ENCODE measurements at places on chromosomes 1 and 21.
A peak's percentile ranks its signal among the peaks of the same experiment; 100 is the strongest.

DNA sequence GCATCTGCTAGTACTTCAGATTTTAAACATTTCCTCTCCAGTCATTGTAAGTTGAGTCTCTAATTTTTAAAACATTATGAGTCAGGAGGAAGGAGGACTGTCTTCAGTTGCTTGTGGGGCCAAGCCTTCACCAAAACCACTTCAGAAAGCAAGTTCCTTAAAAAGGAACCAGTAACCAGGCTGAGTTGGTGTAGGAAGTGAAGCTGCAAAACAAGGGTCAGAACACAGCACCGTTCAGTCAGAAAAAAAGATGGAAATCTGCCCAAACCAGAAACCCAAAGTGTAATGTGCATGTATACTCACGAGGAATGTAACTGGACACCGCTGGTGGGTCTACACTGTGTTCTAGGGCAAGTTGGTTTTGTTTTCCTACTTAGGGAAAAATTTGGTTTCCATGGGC, 402.1 kb downstream of the SETD4 start:
- DNase-seq: no peak

DNA sequence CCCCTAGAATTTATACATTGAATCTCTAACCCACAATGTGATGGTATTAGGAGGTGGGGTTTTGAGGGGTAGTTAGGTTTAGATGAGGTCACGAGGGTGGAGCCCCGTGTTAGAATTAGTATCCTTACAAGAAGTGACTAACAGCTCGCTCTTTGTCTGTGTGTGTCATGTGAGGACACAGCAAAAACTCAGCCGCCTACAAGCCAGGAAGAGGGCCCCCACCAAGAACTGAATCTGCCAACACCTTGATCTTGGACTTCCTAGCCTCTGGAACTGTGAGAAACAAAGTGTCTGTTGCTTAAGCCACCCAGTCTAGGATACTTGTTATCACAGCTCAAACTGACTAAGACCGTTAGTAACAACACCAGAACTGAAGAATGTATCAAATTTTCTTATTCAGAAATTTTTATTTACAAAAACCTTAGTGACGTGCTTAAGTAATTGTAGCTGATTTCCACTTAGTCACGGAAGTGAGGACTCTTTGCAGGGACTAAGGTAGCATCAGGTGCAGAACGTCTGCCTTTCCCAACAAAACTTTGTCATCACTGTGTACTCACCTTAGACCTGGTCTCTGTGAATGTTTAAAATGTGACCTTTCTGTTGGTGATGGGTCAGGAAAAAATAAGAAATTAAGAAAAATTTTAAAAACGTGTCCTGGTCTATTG, 24.5 kb upstream of the LRRC8C start:
- DNase-seq: no peak

GRCh38 chr1:16451841-16452528, 11.5 kb downstream of the NECAP2 start:
- DNase-seq: no peak

DNA sequence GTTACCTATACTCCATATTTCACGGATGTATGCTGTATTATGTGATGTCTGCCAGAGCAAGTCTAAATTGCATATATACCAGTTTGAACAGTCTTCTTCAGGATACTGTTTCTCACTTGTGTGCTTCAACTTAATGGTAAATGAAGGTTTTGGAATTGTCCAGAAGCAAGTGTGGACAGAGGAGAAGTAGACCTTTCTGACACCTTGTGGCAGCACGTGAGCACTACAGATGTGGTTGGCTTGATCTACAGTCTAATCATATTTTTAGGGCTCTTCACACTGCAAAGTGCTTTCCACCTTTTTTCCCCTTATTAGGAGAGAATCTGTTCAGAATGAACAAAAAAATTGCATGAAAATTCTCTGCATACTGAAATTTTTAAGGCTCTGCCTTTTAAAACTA, 10.9 kb downstream of the MORC3 start:
- peak; percentile 61 for DNase-seq

DNA sequence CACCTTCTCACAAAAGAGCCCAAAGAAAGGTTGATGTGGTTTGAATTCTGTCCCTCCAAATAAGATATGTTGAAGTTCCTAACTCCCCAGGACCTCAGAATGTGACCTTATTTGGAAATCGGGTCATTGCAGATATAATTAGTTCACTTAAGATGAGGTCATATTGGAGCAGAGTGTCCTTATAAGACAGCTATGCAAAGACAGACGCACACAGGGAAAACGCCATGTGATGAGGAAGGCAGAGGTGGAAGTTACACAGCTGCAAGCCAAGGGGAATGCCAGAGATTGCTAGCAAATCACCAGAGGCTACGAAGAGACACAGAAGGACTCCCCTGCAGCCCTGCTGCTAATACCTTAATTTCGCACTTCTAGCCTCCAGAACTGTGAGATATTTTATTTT, 5.2 kb upstream of the ABCB10 start:
- DNase-seq: no peak

DNA sequence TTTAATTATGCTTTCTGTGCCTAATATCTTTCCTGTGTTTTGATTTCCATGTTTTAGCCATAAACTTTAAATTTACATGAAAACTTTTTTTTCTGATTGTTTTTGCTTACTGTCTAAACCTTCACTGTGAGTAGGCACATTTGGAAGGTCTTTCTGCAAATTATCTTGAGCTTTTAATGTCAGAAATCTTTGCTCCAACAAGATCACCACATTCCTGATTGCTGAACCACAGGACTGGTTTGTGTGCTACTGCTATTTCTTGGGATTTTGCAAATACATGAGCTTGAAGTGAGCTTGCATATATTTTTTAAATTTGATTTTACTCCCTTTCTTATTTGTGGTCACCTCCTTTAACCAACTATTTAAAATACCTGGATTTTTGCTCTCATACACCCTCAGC, 61.3 kb downstream of the PTBP2 start:
- DNase-seq: no peak

GRCh38 chr1:231016234-231016633, 23.8 kb downstream of the FAM89A start:
- no peak for DNase-seq

GRCh38 chr1:52967666-52968065, 40.6 kb downstream of the SCP2 start:
- DNase-seq: no peak

DNA sequence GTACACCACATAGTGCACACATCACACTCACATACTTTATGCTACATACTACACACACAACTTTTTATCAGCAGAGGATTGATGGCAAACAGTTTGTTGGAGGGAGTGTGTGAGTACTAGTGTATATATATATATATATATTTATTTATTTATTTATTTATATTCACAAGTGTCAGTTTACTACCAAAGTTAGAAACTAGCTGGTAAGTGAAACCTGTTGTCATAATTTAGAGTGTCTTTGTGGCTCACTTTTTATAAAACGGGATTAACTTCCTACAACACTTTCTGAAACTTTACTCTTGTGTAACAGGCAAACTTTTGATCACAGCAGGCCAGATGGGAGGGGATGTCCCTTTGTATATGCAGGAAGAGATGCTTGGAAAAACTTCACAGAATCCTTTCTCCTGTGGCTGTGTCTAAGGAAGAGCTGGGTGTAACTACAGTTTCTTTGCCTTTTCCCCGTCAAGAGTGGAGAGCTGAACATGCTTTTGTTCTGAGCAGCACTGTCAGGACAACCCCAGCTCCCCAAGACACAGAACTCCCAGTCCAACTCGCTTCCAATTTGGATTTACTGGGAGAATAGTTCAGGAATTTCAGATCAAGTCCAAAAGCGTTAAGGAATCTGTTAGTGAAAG, 1.9 kb upstream of the SAMD13 start:
- no peak for DNase-seq

DNA sequence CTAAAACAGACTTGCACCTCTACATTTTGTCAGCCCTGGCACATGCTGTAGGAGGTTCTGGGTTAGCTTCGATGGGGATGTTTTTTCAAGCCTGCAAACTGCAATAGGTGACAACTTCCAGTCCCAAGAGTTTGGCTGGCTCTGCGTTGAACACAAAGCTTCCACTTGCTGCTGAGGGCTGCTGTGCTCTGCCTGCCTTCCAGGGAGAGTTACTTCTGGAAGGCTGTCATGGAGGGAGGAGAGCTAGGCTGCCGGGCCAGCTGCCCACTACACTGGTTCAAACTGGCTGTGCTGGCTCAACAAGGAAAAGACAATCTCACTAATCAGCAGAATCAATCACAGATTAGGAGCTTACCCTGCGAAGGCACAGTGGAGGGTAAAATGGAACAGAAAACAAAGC, 46.7 kb upstream of the PPP2R5A start:
- DNase-seq: no peak

GRCh38 chr1:190478149-190479049, 735 bp upstream of the BRINP3 start:
- no peak for DNase-seq

GRCh38 chr1:37360011-37360410, 114.4 kb upstream of the ZC3H12A start:
- no peak for DNase-seq

GRCh38 chr1:28744184-28744583, 7.4 kb downstream of the YTHDF2 start:
- DNase-seq: no peak

DNA sequence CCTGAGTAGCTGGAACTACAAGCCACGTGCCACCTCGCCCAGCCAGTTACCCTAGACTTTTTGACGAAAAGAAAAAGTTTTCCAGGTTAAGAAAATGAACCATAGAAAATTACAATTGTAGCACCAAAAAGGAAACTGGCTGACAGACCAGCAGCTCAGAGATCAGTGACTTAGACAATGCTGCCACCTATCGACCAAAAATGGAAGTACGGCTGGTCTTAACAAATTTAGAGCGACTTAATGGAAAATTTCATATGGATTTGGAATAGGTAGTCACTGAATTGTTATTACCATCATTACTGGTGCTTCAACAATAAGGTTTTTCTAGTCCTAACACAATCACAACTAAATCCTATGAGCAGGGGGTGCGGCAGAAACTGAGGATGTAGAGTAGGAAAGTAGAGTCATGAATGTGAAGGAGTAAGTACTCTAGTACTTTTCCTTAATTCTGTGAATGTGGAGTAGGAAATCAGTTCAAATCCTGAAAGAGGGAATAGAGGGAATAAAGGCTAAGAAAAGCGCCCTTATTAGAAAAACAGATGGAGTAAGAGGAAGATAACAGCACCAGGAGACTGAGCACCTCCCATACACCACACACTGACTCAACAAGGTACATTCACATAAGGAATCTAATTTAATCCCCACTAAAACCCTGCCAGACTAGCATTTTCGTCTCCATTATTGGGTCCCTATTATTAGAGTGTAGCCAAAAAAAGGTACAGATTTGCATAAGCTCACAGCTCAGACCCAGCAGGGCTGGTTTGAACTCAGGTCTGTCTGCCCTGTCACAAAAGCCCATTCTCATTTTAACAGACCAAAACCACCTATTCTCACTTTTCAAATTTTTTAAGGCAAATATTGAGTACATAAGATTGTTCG, 37.9 kb upstream of the MGST3 start:
- DNase-seq: peak; percentile 60

DNA sequence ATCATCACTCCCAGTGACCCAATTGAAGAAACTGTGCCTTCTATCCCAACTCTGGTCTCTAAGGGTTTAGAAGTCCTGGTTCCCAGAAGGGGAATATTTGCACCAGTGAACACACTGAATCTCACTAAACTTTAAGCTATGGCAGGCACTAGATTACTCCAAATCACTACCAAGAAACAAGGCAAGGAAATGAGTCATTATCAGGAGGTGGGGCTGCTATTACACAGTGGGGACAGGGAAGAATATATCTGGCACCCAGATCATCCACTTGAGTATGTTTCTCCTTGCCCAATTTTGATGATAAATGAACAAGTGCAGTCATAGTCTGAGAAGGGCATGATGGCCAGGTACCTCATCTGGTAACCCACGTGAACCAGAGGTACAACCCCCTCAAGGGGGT, 7.0 kb downstream of the MRPL9 start:
- DNase-seq: no peak

DNA sequence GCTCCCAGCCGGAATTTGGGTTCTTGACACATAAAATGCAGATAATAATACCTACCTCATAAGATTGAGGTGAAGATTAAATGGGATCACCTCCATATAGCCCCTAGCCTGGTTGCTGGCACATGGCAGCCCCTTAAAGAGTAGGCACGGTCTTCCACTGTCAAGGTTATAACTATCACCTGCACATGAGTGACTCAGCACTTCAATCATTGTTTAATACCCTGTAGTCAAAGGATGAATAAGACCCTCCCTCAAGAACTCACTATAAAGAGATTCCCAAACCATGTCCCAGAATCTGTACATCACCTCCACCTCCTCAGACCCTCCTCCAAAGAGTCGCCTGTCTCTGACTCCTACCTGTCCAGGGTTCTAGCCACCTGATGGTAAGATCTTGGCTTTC, 6.5 kb upstream of the LMNA start:
- DNase-seq: no peak

DNA sequence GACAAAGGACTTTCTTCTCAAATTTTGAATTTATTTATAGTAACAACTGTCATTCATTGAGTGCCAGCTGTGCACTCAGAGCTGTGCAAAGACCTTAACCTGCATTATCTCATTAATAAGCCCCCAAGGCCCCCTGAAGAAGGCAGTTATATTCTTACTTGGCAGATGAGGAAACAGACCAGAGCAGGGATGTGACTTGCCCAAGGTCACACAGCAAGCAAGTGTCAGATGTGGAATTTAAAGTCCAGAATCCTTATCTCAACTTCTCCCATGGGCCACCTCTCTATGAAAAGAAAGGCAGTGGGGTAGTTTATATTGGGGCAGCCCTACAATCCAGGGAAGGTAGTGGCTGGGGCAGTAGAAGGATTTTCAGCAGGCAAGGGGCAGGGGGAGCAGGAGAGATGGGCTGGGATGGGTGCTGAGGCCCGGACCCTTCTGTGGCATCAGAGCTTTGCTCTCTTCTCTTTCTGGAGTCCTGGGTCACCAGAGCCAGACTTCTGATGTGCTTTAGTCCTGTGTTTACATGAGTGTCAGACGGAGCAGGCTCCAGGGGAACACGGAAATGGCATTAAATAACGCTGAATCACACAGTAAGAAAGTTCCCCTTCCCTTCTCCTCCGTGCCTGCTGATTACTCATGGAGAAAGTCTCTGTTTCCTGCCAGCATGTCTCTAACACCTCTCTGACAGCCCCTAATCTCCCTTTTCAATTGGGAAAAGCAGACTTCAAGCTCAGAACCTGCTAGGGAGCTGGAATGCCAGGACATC, 39.5 kb downstream of the EPHB2 start:
- no peak for DNase-seq

- no peak for DNase-seq
Observed at GRCh38 chr1:218211241-218211640, 73.9 kb upstream of the RRP15 start.

GRCh38 chr1:86551305-86551704, 4.4 kb downstream of the CLCA4 start:
- no peak for DNase-seq

All from germinal center (tissue), 1 donor.